Neural progenitor cell (in vitro differentiated cells): ENCODE measurements at places on chromosomes 16 and 17. TPM values are rescaled to one million over a fixed set of nuclear protein-coding genes. Genes with fewer than 3 reads are reported as not detected.
A peak's percentile ranks its signal among the peaks of the same experiment; 100 is the strongest.

DNA sequence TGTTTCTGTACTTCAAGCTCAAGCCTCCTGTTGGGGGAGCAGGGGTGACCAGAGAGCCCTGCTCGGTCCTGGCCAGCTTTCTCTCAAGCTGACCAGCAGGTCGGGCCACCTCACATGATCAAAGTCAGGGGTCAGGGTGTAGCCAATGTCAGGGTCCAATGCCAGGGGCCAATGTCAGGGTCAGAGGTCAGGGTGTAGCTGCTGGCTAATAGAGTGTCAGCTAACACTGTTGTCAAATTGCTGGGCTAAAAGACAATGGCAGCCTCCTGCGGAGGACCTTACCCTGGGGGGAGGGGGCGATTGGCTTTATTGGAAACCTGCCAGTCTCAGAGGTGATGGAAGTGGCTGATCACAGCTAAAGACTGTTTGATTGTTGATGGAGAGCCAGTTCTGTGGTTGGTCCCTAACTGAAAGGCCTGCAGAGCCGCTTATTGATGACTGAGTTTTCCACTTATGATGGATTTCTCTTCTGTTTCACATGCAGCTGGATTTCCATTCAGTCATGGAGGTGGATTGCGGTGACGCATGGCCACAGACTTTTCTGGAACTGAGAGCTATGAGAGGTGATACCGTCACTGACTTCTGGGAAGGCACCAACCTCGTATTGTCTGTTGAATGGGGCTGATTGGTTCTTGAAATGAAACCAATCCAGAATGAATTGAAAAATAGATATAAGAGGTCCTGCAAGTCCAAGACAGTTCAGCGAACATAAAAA, 97.4 kb upstream of the ZFHX3 start:
- H3K27ac ChIP-seq: no peak overlapping the region
- H3K4me3 ChIP-seq: no peak overlapping the region
- H3K4me1 ChIP-seq: no peaks in the 10 kb centered on the region
- peak; percentile 13 for DNase-seq
- no peaks in the 10 kb centered on the region for H3K27me3 ChIP-seq
- no peaks in the 10 kb centered on the region for H3K36me3 ChIP-seq

Gene CFAP97D1
- not detected in 2 replicates for total RNA-seq

- H3K27me3 ChIP-seq: peaks cover 74% of the 10 kb centered on the region
- peak overlapping the region; percentile 49 for H3K4me3 ChIP-seq
- H3K36me3 ChIP-seq: no peaks in the 10 kb centered on the region
These were observed 379 bp upstream of the OTOP2 start for GRCh38 chr17:74923538-74924249.

DNA sequence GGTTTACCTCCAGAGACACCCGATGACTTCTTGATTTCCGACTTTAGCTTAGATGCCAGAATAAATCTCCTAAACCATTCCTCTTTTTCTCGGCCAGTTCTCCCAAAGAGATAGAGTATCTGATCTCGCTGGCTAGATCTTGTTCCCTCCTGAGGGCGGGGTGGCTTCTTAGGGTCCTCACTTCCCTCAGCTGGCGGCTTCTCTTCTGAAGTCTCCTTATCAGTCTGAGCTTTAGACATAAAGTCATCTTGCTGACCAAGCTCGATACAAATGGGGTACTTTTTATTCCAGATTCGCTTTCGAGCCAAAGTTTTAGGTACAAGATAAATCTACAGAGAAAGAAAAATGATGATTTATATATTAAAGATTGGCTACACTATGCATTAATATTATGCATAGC, 63.6 kb upstream of the ERN1 start:
- no peaks in the 10 kb centered on the region for H3K36me3 ChIP-seq
- peaks cover 5% of the 10 kb centered on the region for H3K4me1 ChIP-seq
- no peak for DNase-seq
- H3K4me3 ChIP-seq: no peak overlapping the region
- H3K27me3 ChIP-seq: no peaks in the 10 kb centered on the region
- no peak overlapping the region for H3K27ac ChIP-seq

Gene SLC16A6
- 0.09 and 0.19 TPM in 2 replicates for total RNA-seq

Gene AXIN2
- total RNA-seq: 21.8 and 22.0 TPM in 2 replicates

DNA sequence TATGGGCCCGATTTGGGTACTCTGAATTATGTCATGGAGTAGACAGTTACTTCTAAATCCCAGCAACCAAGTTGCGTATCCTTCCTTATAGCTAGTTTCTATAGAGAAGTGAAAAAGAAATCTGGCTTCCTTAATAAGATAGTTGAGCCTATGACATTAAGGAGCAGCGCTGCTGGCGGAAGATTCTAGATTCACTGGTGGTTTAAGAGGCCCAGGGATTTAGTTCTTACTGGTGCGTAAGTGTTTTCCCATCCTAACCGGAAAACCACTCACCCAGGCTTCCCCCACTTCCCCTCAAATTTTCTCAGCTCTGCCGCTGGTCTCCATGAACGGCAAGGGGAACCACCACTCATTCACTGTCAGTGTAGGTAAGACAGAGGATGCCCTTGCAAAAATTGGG, 230.4 kb downstream of the CPPED1 start:
- H3K27me3 ChIP-seq: no peaks in the 10 kb centered on the region
- no peak for DNase-seq
- H3K36me3 ChIP-seq: no peaks in the 10 kb centered on the region
- no peaks in the 10 kb centered on the region for H3K4me1 ChIP-seq
- H3K4me3 ChIP-seq: no peak overlapping the region

DNA sequence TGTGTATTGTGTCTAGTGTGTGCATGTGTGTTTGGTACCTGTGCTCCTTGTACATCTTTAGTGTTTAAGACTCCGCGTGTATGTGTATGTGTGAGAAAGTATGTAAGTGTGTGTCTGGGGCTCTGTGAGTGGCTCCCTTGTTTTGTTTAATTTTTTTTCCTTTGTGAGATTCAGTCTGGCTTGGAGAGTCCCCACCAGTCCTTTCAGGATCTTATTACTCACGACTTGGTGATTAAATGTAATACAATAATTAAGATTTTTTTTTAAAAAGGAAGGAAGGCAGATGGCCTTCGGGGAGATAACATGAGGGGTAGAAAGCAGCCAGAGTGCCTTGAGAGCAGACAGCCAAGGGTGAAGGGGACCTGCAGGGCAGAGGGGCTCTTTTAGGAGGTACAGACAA, 33.9 kb downstream of the FZD2 start:
- no peaks in the 10 kb centered on the region for H3K36me3 ChIP-seq
- H3K4me3 ChIP-seq: no peak overlapping the region
- no peaks in the 10 kb centered on the region for H3K4me1 ChIP-seq
- H3K27ac ChIP-seq: no peak overlapping the region
- no peak for DNase-seq
- H3K27me3 ChIP-seq: no peaks in the 10 kb centered on the region

- no peak overlapping the region for H3K27ac ChIP-seq
- no peaks in the 10 kb centered on the region for H3K4me1 ChIP-seq
- no peak overlapping the region for H3K4me3 ChIP-seq
- H3K36me3 ChIP-seq: no peaks in the 10 kb centered on the region
- no peak for DNase-seq
These were observed 30.2 kb downstream of the OR1D5 start for GRCh38 chr17:3033248-3033640.

Gene TBX2
- not detected in 2 replicates for total RNA-seq

DNA sequence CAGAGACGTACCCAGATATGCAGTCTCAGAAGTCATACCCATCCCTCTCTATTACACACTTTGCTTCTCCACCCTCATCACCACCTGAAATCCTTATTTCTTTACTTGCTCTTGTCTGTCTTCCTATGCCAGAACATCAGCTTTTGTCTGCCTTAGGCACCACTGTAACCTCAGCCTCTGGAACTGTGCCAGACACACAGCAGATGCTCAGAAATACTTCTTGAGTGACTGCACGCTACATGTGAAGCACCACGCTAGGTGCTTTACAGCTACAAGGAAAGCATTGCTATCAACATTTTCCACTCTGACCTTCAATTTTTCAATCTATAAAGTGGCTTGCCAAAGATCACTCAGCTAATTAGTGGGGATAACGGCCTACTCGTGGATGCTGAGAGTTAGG, 226.8 kb downstream of the CHD9NB start:
- H3K27ac ChIP-seq: no peak overlapping the region
- DNase-seq: no peak
- H3K36me3 ChIP-seq: no peaks in the 10 kb centered on the region
